ENCODE measurements at places on chromosomes 3 and 15. TPM values are rescaled to one million over a fixed set of nuclear protein-coding genes. Genes with fewer than 3 reads are reported as not detected.

Gene CPOX
- total RNA-seq = 28.4 TPM

Gene SERINC4
- 0.22 TPM for total RNA-seq

Gene PTPRG
- total RNA-seq = 0.16 TPM

Gene PARP15
- total RNA-seq = 0.38 TPM

Gene IL5RA
- not detected for total RNA-seq

Gene VILL
- 12.4 TPM for total RNA-seq

Gene GOLGA6D
- not detected for total RNA-seq
